ENCODE measurements at places on chromosomes 3 and 15.

DNA sequence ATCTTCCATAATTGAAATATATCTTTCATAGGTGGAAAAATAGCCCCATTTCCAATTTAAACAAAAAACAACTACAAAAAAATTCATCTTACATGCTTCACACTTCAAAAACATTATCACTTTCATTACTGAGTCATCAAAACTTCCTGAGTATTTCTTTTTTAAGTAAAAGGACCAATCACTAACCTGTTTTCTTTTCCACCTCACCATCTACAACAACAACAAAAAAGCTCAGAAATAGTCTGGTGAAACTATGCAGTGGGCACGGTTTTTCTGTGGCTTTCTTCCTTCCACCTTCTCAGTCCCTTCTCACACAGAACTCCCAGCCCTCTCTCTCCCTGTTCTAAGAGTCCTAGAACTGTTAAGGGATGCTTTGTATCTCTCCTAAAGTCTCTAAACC, 20.3 kb upstream of the TNIK start:
- DNase-seq: no peak

GRCh38 chr3:28698706-28699105, 350.1 kb upstream of the AZI2 start:
- no peak for DNase-seq

DNA sequence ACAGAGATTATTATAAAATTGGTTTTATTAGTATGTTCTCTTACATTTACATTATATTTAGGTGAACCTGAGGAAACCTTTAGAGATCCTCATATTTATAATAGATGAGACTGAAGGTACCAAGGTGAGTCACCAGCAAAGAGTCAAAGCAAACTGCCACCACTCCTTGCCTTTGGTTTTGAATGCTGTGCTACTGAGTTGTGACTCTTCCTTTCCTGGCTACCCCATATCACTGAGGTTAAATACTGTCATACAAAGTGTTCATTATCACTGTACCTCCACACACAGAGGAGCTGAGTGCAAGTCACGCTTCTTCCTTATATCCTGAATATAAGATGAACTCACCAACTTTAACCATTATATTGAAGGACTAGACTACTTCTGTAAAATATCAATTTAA, 168.2 kb downstream of the CBLB start:
- DNase-seq: no peak

- no peak for DNase-seq
Measured at GRCh38 chr3:72590732-72591221, 257.5 kb downstream of the SHQ1 start.

GRCh38 chr3:194871143-194871863, 185.6 kb downstream of the FAM43A start:
- DNase-seq: peak; percentile 52

DNA sequence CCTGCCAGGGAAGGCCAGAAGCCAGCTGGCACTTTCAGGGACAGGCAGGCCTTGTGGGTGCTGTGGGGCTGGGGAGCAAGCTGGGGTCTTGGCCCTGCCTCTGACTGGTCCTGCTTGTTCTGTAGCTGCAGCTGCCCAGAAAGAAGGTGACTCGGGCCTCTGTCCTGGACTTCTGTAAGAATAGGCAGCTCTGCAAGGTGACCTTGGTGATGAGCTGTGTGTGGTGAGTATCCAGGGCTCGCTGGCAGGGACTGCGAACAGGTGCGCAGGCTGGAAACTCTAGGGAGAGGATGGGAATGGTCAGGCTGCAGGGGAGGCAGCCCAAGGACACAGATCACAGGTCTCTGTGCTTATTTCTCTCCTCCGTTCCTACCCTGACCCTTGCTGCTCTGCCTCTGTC, 31.2 kb downstream of the SLC22A14 start:
- no peak for DNase-seq

DNA sequence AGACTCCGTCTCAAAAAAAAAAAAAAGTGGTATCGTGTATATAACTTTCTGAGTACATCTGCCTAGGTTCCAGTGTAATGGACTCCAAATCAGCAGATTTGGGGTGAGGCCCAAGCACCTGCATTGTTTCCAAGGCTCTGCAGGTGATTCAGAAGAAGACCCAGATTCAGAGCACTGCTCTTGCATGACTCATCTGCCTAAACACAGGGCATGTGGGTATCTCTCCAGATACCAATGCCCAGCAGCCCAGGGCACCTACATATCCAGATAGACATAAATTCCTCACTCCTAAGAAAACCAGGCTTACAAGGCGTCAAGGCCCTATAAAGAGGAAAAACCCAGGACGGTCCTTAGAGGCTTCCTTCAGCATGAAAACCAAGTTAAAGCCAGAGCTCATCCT, 24.3 kb downstream of the NDUFAF1 start:
- DNase-seq: no peak

DNA sequence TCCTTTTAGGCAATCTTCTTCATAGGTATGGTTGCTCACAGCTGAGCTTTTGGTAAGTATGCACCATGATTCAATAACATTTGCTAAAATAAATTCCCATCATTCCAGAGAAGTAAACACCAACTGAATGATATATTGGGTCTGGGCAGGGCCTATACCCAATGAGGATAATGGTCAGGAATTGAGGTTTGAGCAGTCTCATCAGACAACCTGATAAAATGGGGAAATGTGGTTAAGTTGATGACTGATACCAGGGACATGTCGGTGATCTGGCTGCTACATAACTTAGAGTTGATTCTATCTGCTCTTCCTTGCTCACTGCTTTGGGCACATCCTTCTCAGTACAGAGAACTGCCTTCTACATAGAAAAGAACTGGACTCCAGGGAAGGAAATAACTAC, 92.9 kb downstream of the GPR156 start:
- no peak for DNase-seq

- no peak for DNase-seq
Measured at GRCh38 chr3:171835116-171835515, 8.0 kb upstream of the TMEM212 start.

- DNase-seq: peak; percentile 43
Measured at GRCh38 chr3:69671082-69671952, 67.9 kb upstream of the MITF start.

- DNase-seq: no peak
Measured at GRCh38 chr3:71591101-71591500, 7.6 kb upstream of the FOXP1 start.

GRCh38 chr3:102083473-102083872, 234.2 kb downstream of the NFKBIZ start:
- peak; percentile 26 for DNase-seq

- no peak for DNase-seq
Measured at GRCh38 chr3:194367992-194368841, 1.3 kb downstream of the LRRC15 start.

- no peak for DNase-seq
Measured at GRCh38 chr3:103977417-103977816, 1389.3 kb upstream of the ALCAM start.

- DNase-seq: no peak
Measured at GRCh38 chr3:41024031-41024836, 175.1 kb upstream of the CTNNB1 start.
